ENCODE measurements at places on chromosomes 4 and X.

DNA sequence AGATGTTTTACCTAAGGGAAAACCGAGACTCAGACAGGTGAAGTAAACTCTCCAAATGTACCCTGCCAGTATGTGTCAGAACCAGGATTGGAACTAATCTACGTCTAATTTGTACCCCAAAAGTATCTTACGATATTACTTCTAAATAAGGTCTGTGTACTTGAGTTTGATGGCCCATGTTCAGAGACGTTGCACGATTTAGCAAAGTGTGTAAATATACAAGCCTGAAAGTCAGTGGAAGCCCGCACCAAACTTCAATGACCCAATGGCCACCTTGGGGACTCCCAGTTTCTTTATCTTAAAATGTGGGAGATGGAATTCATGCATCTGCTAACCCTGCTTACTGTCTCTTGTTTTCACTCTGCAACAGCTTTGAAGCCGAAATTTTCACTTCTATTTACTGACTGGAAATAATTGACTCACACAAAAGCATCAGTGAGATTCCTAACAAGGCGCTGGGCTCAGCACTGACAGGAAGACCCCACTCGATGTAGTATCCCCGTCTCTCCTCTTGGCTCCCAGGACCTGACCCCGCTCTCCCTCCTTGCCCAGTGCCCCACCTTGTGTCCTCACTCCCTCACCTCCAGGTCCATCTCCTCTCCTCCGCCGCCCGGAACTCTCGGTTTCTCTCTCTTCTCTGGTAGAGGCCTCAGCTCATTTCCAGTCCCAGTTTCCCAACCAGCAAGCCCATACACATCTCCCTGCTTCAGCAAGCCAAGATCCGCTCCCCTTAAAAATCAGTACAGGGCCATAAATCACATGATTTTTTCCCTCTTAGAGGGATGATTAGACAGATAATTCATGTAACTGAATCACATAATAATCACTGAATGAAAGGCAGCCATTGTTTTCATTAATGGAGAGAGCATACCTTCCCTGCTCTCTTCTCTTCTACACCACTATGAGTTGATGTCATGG is 42.8 kb downstream of the ENPP6 start:
- no peak for DNase-seq

DNA sequence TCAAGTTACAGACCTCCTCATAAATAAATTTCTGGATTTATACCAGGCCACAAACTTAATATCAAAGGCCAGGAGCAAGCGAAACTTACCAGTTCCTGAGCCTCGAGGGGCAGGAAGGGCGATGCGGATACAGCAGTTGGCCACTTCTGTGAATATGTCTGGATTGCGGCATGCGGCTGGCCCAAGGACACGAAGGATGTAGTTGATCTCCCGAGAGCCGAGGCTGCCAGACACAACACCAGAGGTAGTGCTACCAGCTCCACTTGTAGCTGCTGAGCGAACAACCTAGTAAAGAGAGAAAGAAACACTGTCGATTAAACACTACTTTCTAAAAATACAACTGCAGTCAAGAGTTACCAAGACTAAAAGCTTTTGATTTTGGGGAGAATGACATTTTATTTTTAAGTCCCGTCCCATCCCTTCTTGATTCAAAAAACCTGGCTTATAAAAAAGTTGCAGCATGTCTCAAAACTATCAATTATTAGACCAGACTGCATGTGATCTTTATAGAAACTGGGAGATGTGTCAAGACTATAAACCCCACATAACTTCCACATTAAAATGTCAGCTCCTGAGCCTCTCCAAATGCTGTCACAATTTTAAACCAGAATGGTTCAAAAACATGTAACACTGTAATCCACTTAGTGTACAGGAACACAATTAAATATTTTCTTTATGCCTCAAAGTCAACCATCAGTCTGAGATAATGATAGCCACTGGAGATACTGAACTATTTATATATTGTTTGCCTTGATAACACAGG is 105.6 kb downstream of the HUWE1 start:
- DNase-seq = no peak

DNA sequence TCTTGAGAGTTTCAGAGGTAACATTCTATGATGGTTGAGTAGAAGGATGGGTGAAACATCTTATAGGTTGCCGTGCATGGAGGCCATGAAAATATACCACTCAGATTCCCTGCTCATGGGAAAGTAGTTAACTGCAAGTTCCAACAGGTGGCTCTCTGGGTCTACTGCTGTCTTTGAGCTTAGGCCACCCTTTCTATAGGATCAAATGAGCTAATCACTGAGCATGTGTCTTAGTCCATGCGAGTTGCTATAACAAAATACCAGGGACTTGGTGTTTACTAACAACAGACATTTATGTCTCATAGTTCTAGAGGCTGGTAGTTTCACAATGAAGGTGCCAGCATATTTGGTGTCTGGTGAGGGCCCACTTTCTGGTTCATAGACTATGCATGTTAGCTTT is 144.8 kb upstream of the UNC5C start:
- no peak for DNase-seq

GRCh38 chr4:122663814-122664610 is 43.1 kb upstream of the IL21 start:
- no peak for DNase-seq

DNA sequence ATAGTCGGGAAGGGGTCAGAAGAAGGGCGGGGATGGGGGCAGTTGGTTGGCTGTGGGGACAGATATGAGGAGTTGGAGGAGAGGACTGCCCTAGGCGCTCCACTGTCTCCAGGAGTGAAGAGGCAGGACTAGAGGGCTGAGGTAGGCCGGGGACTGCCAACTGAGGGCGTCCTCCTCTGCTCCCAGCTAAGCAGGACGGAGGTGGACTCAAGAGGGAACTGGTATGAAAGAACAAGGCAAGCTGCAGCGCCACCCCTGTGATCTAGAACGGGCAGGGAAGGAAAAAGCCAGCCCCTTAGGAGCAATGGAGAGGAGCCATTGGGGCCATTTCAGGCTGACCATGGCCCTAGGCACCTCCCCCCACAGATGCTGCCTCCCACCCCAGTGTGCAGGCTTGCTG is 14.0 kb downstream of the BEND2 start:
- no peak for DNase-seq

DNA sequence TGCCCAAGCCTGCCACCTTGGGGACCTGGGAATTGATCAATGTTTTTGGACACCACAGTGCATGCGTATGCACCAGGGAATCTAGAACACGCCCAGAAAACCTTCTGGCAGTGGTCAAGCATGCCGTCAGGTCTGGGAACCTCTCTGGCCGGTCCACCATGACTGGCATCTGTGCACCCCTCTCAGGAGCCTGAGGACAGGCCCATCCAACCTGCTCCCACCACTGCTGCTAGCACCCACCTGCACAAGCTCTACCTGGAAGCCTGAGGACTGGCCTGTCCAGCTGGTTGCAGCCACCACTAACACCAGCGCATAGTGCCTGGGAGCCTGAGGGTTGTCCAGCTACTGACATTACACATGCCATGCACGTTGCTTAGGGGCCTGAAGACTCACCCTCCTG is 162.1 kb upstream of the GALNTL6 start:
- DNase-seq = no peak

DNA sequence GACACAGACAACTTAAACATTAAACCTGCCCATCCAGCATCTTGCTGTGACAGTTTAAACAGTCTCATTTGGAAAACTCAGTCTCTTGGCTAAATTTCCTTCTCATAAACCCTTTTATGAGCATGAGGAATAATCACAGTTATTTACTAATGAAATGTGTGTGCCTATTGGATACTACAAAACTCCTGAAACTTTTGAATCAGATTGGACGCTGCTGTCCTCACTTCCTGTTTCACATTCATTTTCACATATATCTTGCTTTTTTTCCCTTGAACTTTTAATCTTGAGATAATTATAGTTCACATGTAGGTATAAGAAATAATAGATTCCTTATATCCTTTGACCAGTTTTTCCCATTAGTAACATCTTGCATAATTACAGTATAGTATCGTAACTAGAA is 111.7 kb downstream of the CDKL5 start:
- DNase-seq = no peak

- DNase-seq = no peak
These were observed 139.1 kb upstream of the ZIC3 start for GRCh38 chrX:137426695-137427425.

DNA sequence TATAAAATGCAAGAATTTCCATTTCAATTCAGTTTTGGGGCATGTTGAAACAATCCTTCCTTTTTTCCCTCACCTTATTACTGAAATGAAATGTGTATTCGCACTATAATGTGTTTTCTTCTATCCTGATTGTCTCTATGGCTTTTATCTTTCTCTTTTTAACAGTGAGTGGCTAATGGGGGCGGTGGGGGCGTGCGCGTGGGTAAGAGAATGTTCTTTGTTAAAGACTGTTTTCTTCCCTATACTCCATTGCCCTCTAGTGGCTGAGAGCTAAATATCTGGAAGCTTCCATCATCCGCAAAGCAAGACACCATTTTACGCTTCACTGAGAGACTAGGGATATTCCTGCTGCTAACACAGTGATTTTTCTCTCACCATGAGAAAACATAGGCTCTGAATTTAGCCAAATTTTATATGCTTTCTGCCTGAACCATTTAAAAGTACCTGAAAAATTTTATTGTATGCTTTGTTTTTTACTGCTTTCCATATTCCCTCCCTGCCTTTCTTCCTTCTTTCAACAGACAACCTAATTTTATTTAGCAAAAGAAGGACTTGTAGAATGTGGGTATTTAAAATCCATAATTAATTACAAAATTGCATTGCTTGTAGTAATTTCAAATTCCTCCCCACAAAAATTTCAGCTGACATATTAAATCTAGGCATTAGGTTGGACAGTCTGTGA is 194.0 kb downstream of the GASK1B start:
- no peak for DNase-seq

GRCh38 chrX:127708155-127708554 is 344.0 kb downstream of the ACTRT1 start:
- no peak for DNase-seq

DNA sequence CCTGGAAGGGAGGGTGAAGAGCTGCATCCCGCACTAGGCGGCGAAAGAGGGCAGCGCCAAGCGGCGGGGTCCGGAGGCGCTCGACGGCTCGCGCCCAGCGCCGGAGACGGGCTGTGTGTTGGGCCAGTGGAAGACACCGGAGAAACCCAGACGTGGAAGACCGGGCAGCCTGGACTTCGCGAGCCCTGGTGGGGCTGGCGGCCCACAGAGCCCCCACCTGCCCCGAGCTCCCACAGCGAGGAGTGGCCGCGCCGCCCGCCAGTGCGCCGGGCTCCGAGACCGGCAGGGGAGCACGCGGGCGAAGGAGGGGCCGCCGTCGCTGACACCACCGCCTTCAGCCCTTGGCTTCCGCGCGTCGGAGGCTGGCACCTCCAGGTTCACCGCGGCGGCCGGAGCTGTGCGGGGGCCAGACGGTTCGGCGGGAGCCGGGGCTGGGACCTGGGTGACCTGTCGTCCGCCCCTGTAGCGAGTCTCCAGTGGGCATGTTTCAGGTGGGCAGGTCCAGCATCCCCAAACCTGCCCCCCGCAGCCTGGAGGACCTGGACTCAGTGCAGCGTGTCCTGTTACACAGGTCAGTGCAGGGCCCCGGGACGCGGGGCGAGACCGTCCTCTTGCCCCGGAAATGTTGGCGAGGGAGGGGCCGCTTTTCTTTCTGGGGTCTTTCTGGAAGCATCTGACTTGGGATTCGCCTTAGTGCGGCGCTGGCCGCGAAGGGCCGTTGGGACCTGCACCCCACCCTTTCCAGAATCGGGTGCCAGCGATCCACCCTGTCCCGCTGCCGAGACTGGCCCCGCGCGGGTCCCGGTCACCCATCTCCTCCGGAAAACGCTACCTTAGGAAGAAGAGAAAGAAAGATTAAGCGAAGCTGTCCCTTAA is 9.6 kb upstream of the INTU start:
- no peak for DNase-seq

DNA sequence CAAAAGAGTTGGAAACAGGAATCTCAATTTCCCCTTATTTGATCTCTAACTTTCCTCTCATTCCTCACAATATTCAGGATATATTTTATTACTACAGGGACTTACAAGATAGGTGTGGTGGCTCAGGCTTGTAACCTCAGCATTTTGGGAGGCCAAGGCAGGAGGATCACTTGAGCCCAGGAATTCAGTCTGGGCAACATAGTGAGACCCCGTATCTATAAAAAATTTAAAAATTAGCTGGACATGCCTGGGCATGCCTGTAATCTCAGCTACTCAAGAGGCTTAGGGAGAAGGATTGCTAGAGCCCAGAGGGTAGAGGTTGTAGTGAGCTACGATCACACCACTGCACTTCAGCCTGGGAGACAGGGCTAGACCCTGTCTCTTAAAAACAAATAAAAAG is 200.4 kb downstream of the CAMK2D start:
- DNase-seq = no peak

- DNase-seq = no peak
These were observed 44.0 kb downstream of the SLC25A5 start for GRCh38 chrX:119512146-119512800.

DNA sequence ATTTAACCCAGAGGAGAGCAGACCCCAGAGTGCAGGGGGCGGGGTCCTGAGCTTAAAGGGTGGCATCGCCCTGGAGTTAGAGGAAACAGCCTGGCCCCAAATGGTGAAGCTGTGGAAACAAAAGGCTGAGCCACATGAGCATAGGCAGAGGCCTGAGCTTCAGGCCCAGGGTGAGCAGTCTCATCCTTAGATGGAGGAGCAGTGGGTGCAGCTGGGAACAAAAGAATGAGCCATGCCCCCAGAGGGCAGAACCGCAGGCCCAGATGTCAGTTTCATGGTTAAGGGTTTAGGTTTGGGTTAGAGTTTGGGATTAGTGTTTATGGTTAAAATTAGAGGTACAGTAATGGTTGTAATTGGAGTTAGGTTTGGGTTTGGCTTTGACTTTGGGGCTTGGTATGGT is 44.4 kb upstream of the IL9R start:
- no peak for DNase-seq

- DNase-seq = no peak
These were observed 2.5 kb upstream of the SOX3 start for GRCh38 chrX:140507223-140507981.

DNA sequence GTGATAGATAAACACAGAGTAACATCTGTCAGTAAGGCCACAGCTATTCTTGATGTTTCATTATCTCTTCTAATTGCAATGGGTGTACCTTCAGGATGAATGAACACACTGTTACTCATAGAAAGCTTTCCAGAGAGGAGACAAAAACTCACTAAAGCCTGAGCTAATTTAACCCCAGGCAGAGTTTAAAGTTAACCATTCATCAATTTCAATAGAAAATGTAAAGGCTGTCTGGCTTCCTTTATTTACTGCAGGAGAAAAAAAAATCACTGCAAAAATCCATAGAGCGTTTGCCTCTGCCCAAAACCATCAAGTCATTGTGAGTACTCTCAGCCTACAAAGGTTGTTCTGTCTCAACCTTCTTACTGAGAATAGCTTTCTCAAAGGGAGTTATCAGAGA is 376.9 kb downstream of the PPP4R3C start:
- no peak for DNase-seq

DNA sequence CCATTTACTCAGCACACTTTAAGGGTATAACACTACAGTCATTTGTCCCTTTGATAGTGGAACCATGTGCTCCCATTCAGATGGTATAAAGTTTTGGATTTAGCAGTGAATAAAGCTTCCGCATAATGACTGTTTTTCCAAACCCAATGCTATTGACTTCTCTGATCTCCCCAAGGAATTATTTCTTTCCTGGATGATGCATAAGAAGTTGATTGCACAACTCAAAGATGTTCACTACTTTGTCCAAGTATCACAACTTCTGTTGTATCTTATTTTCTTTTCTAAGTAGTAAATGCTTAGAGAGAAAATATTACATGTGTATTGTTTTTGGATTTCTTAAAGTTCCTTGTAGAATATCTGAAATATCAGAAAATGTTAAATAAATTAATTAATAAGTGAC is 300.2 kb downstream of the GPM6A start:
- DNase-seq = no peak

- no peak for DNase-seq
These were observed 123.6 kb upstream of the TET2 start for GRCh38 chr4:105022811-105023667.
